Naive thymus-derived CD4-positive, alpha-beta T cell (primary cell): ENCODE measurements at places on chromosomes 11 and 22. TPM values are rescaled to one million over a fixed set of nuclear protein-coding genes. Genes with fewer than 3 reads are reported as not detected.

RAB36 gene
- polyA plus RNA-seq: 0.40 TPM

PGA4 gene
- not detected for polyA plus RNA-seq

UQCC3 gene
- 11.1 TPM for polyA plus RNA-seq

ASCL2 gene
- polyA plus RNA-seq: not detected

MUC5AC gene
- not detected for polyA plus RNA-seq

SEC14L6 gene
- not detected for polyA plus RNA-seq

- no peak for DNase-seq
Observed at GRCh38 chr22:40021401-40022000, 26.7 kb downstream of the FAM83F start.

DNA sequence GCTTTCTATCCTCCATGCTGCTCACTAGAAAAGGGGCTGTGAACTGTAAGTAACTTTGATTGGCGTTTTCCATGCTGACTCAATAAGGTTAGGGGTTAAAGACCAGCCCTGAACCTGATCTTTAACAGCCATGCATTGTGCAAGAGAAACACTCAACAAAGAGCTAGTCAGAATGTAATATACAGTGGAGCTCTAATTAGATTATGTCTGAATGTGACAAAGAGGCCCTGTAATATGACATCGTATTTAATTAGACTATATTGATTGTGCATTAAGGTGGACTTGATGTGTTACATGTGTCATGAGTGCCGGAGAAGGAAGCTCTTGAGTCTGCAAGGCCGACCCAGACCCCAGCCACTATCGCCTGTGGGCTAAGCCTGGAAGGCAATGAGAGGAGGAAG is 70.5 kb downstream of the PKNOX2 start:
- DNase-seq: no peak

GRCh38 chr22:45638834-45639746 is 32.5 kb upstream of the ATXN10 start:
- no peak for DNase-seq

- peak; percentile 16 for DNase-seq
Observed at GRCh38 chr11:96035740-96036078, 111.8 kb upstream of the MTMR2 start.

- no peak for DNase-seq
Observed at GRCh38 chr11:130442737-130443136, 5.7 kb upstream of the ADAMTS15 start.

DNA sequence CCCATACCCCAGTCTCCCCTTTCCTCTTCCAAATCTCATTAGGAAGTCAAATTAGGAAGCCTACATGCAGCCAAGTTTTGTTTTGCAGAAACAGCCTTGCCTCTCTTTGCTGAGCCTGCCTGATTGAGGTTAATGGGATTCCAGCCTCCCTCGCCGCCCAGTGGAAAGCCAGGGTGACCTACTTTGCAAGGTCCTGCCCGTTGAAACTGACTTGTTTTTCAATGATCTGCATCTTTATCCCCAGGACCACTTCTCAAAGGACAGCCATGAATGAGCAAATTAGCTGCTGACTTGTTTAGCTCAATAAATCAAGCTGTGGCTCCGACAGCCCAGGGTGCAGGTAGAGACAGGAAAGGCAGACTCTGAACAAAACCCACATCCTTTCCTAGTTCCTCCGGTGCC is 110.4 kb downstream of the RRAS2 start:
- peak; percentile 33 for DNase-seq

- no peak for DNase-seq
Observed at GRCh38 chr22:23074451-23074850, 4.1 kb downstream of the GNAZ start.

- no peak for DNase-seq
Observed at GRCh38 chr22:50302564-50302963, 4.9 kb downstream of the PLXNB2 start.

- DNase-seq: no peak
Observed at GRCh38 chr11:93767018-93767417, 17.1 kb upstream of the MED17 start.

- DNase-seq: no peak
Observed at GRCh38 chr11:87473174-87473573, 435.4 kb downstream of the TMEM135 start.
